ENCODE measurements at places on chromosomes 3 and 15.
A peak's percentile ranks its signal among the peaks of the same experiment; 100 is the strongest.

DNA sequence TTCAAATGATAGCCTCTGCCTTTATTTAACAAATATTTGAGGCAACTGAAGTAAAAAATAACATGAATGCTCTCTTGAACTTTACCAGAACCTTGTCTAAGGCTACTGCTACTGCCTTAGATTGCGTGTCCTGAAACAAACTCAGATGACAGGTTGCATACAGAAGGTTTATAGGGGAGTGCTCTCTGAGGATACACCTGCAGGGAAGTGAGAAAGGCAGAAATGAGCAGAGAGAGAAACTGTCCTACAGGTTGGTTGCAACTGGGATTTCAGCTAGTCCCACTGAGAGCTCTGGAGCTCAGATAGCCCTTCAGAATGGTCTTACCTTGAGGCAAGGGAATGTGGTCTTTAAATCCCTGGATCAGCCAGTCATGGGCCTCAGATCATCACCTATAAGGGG, 165.5 kb downstream of the IL5RA start:
- DNase-seq = no peak

DNA sequence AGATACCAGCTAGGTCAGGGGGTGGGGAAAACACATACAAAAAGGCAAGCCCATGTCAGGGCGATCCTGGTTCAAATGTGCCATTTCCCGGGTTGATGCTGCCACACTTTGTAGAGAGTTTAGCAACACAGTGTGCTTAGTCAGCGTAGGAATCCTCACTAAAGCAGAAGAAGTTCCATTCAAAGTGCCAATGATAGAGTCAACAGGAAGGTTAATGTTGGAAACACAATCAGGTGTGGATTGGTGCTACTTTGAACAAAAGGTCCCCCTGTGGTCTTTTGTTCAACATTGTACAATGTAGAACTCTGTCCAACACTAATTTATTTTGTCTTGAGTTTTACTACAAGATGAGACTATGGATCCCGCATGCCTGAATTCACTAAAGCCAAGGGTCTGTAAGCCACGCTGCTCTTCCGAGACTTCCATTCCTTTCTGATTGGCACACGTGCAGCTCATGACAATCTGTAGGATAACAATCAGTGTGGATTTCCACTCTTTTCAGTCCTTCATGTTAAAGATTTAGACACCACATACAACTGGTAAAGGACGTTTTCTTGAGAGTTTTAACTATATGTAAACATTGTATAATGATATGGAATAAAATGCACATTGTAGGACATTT, 28.9 kb downstream of the TPM1 start:
- DNase-seq = no peak

DNA sequence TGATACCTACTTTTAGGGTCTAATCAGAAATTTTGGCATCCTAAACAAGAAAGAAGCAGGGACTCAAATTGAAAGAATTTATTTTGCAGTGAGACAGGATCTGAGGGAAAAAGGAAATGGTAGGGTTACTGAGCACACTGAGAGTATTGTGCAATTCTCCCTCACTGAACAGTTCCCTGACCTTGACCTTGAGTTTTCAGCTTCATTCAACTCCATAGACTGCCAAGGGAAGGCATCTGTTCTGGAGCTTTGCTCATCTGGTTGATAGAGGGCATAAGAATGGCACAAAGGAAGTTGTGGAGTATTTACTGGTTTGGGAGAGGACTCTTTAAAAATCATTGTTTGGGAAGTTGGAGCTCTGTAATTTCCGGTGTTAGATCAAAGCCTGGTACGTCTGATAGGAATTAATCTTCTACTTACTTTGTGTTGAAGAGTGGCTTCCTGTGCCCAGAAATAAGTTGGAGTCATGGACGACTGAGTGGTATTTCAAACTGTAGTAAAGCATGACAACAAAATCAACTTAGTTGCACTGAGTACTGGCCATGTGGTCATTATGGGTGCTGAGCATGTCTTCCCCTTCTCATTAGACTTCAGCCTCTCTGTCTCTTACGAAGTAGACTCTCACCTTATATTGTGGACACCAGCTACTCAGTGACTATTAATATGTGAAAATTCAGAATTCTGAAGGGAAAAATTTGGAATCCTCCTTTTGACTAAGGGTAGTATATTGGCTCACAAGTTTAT, 40.8 kb downstream of the CLDN1 start:
- no peak for DNase-seq

GRCh38 chr3:31105438-31106077, 211.1 kb upstream of the GADL1 start:
- no peak for DNase-seq

DNA sequence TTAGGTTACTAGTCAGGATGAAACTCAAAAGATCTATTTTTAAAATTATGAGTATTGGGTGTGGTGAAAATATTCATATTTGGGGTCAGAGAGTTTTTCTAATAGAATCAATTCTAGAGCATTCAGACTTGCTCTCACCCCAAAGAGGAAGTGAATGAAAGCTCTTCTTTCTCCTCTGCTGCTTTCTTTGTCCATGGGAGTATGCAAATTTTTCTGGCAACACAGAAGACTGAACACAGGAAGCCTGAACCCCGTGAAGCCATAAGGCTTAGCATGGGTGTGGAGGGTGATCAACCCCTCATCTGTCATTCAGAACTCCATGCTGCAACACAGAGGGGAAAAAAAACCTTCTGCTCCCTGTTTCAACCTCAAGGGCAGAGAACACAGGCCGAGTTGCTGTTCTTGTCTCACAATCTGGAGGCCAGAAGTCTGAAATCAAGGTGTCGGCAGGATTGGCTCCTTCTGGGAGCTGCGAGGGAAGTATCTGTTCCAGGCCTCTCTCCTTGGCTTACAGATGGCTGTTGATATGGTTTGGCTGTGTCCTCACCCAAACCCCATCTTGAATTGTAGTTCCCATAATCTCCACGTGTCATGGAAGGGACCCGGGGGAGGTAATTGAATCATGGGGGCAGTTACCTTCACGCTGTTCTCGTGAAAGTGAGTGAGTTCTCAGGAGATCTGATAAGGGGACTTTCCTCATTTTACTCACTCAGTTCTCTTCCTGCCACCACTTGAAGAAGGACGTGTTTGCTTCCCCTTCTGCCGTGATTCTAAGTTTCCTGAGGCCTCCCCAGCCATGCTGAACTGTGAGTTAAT, 33.7 kb upstream of the CD47 start:
- peak; percentile 70 for DNase-seq

GRCh38 chr15:65339416-65339815, 34.9 kb downstream of the RNU5B-1 start:
- no peak for DNase-seq

DNA sequence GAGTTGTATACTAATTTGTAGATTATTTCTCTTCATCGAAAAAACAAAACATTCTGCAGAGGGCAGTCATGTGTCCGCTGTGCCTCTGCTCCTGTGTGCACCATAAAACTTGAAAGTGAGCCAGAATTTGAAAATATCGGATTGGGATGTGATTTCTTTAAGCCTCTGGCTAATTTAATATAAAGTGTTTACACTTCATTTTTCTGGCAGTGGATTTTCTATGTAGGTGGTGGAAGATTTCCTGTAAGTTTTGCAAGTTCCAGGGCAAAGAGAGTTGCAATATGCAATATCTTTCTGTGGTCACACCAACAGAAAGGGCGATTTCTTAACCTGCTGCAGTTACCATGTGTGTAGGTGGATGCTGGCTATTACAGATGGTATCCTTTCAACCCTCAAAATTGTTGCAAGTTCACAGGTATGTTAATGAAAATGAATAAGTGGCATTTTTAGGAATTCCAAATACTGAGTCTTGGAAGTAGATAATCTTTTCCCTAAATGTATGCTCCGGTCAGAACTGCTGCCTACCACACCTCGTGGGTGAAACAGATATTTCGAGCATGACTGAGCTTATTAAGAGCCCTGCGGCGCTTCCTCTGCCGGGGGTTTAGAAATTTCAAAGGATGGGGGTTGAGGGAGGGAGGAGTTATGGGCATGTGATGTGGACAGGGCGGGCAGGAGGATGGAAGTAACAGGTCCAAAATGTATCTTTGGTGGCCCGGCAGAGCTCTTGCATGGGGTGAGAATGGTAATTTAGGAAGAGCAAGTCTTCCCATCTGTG, 134.0 kb downstream of the PGPEP1L start:
- DNase-seq = no peak

- DNase-seq = no peak
These were observed 24.5 kb downstream of the TIGIT start for GRCh38 chr3:114318295-114318694.

DNA sequence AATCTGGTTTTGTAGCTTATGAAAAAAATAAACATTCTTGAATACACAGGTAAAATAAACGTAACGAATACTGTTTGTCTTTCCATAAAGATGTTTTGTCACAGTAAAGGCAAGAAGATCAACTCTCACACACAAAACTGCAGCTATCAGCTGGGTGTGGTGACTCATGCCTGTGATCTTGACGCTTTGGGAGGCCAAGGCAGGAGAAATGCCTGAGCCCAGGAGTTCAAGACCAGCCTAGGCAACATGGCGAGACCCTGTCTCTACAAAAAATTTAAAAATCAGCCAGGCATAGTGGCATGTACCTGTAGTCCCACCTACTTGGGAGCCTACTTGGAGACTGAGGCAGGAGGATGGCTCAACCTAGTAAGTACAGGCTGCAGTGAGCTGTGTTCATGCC, 39.6 kb downstream of the CBLB start:
- DNase-seq = no peak

All from stimulated activated CD4-positive, alpha-beta T cell treated with anti-CD3 and anti-CD28 coated beads, Interleukin-12 subunit alpha, Interleukin-12 subunit beta, amount 100 ng/mL, for 48 hours (primary cell).